Activated CD4-positive, alpha-beta T cell treated with anti-CD3 and anti-CD28 coated beads for 1 hour (primary cell): ENCODE measurements at places on chromosomes 3 and 15.

- DNase-seq, result no peak
Observed at GRCh38 chr3:155354658-155355057, 61.2 kb upstream of the STRIT1 start.

GRCh38 chr3:77795013-77795412 is 755.1 kb downstream of the ROBO2 start:
- no peak for DNase-seq

DNA sequence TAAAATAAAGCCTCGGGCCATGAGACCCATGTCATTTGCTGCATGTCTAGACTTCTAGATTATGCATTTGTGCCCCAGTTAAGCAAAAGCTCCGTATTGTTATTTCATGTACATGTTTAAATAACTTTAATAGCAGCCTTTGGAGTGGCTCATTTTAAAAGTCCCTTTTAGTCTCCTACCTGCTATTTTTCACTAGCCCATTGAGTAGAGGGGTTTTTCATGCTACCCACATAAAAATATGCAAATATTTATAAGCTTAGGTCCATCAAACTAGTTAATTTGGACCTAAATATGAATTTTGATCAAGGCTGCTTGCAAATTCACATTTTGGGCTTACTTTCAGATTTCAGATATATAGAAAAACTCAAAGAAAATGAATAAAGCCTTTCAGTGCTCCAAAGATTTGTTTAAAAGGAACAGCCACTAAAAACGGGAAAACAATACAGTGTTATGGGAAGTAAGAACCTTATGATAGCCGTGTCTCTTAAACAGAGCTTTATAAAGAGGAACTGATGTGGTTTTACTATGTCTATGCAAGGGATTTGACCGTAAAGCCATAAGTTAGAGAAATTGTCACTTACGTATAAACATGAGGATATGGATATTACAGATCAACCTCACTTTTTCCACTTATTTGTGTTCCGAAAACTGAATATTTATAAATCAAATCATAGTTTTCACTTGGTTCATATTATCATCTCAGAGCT is 30.0 kb downstream of the FILIP1L start:
- no peak for DNase-seq

DNA sequence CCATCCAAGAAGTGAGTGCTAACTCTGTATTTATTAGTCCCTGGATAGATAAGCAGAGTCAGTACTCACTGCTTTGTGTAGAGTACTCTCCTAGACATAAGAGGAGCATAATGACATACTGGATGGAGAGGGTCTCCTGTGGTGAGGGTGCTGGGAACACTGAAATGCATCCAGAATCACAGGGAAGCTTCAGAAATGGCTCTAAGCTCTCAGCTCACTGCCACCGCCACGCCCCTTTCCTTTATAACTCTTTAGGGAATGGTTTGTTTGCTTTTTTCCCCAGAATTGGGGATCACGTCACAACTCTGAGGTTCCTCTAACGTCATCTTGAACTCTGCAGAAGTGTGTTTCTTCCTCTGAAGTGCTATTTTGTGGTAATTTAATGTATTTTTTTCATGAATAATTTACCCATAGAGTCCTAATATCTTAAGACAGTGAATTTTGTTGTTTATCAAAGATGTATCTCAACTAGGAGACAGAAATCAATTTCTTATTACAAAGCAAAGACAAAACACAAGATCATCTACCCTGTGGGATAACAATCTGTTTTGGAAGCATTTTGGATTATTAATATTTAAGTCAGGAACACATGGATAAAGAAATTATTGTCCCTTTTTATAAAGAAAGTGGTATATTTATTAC is 154.6 kb downstream of the PTPRG start:
- DNase-seq, result no peak

- DNase-seq, result no peak
Observed at GRCh38 chr15:60124460-60125070, 120.5 kb downstream of the FOXB1 start.

- no peak for DNase-seq
Observed at GRCh38 chr3:86973440-86973839, 17.5 kb downstream of the VGLL3 start.

- no peak for DNase-seq
Observed at GRCh38 chr15:98062869-98063268, 102.4 kb downstream of the ARRDC4 start.

DNA sequence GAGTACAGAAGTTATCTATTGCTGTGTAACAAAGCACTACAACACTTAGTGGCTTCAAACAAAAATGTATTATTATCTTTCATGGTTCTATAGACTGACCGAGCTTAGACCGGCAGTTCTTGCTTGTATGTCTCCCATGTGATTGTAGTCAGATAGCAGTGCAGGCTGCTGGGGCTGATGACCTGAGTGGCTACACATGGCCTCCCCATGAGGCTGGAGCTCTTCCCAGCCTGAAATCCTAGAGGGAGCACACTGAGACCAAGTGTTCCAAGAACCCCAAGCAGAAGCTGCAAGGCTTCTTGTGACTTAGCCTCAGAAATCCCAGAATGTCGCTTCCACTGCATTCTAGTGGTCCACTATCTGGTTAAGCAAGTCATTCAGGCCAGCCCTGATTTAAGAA is 141.2 kb upstream of the TLE3 start:
- no peak for DNase-seq

DNA sequence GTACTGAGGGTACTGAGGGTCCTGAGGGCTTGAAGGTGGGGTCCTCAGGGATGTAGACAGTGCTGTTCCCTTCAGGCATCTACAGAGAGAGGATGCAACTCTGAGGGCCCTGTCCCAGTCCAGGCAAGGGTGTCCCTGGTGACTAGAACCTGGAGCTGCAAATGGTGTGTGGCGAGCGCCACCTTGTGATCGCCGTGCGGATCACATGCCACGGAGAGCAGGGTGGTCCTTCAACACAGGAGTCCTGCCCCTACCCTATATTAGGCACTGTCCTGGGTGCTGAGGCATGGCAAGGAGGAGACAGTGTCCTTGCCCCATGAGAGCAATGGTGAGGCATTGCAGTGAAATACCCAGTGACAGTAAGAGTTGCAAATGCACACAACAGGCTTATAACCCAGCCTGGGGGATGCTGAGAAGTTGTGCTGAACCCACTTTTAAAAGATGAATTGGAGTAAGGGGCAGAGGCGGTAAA is 23.6 kb downstream of the RHCG start:
- no peak for DNase-seq

- DNase-seq, result no peak
Observed at GRCh38 chr3:45724911-45725310, 35.7 kb downstream of the SACM1L start.

DNA sequence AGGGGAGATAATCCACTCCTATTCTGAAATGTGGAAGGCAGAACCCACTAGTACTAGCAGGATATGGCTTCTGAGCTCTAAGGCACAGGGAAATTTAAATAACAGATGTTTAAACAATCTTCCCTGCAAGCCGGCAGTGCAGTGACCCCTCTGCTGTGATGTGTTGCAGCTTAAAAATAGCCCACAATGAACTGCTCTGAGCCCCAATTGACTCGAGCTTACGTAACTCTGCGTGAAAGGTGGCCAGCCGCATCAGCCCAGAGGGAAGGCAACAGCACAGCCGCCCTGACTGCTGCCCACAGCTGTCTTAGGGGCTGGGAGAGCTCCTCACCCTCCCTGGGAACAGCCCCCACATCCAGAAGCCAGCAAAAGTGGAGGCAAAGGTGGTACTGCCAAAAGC is 12.5 kb upstream of the CAMKV start:
- DNase-seq, result no peak

GRCh38 chr3:99534951-99535704 is 103.3 kb upstream of the COL8A1 start:
- no peak for DNase-seq

DNA sequence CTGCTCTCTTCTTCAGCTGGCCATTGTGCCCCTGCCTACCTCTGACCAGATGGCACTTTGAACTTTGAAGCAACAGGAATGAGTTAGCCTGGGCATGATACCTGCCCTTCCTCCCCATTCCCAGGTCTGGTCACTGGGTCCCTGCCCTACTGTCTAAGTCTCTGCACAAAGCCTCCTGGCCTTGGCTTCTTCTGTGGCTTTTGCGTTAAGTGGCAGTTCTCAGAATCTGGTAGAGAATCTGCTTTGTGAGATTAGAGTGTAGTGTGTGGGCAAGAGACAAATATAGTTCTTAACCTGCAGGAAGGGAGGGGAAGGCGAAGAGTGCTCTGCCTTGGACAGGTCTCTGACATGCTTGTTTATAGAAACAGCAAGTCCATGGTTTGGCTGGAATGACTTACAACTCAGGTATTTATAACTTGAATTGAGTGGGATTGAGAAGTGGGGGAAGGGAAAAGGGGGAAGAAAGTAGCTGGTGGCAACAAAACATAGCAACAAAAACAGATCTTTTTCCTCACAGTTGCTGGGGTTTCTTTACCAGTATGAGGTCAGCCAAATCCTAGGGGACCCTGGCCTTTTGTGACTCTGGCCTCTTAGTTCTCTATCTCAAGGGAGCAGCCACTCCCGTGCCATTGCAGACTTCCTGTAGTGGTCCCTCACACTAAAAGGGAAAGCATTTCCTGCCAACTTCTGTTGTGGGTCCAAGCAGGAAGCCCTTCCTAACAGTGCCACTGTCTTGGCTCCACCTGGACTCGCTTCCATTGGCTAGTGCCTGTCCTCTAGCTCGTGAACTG is 16.7 kb downstream of the MAPKBP1 start:
- DNase-seq, result no peak

DNA sequence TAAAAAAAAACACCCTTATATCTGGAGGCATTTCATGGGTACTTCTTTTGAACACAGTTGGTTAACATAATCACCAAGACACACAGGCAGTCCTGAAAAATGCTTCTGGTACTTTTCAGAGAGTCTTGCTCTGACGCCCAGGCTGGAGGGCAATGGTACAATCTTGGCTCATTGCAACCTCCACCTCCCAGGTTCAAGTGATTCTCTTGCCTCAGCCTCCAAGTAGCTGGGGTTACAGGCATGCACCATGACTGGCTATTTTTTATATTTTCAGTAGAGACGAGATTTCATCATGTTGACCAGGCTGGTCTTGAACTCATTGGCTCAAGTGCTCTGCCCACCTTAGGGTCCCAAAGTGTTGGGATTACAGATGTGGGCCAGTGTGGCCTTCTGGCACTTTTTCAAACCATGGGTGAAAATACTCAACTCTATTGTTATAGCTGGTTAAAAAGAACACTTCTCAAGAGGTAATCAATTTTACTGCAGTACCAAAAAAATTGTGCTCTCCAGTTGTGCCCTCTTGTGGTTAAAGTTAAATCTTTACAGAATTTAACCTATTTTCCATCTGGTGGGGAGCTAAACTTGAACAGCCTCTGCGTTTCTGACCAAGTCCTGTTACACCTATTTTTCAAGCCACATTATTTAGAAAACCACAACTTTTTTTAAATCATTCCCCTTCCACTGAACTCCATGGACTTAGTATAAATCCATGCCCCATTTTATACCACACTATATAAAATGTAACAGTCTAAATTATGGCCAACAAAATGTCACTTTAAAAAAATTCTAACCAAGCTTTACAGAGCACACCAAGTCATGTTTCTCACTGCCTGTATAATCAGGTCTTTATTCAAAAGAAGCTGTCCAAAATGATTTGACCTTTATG is 1.2 kb upstream of the SNAPC5 start:
- DNase-seq, result no peak

GRCh38 chr3:57150113-57150581 is 15.0 kb downstream of the IL17RD start:
- no peak for DNase-seq

DNA sequence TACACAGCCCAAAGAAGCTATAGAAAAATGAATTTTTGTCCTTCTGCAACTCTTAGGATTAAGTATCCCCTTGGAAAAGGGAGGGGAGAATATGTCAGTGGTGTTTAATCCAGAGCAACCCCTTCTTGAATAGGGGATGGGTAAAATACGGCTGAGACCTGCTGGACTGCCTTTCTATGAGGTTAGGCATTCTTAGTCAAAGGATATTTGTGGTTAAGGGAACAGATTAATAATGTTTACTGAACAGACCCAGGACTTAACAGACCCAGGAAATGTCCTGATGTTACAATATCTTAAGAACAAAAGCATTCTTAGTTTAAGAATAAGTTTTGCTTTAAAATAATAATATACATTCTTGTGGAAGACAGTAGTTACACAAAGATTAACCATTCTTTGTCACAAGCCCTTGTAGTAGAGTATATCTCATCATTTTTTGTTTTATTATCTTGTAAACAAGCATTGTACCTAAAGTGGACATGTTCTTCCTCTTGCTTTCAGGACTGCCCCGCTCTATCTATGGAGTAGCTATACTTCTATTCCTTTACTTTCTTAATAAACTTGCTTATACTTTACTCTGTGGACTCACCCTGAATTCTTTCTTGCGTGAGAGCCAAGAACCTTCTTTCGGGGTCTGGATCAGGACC is 43.8 kb upstream of the B3GALNT1 start:
- no peak for DNase-seq

DNA sequence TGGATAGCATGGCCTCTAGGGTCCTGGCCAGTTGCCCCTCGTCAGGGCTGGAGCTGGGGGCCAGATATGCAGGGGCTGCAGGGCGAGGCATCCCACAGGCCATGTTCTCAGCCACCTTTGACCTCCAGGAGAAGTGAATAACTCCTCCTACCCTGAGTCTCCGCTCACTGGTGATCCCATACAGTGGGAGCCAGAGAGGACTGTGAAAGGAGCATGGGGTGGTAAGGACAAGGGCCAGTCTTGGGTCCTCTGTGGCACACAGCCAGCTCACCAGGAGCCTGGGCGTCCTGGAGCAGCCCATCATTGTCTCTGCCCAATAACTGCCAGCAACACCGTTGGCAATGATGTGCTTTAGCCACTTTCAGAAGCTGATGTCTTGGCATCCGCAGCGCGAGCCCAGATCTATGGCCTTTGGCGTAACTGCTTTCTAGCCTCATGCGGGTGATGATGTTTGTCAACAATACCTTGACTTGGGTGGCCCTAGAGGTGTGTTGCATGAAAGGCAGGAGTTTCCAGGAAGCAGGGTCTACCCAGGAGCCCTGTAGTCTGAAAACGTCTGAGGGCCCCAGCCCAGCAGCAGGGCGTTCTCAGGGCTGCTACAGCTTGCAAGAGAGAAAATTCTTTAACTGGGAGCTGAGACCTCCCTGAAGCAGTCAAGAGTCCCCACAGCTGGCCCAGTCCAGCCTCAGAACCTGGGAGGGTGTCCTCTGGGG is 61.1 kb upstream of the IQSEC1 start:
- DNase-seq, result no peak

- DNase-seq, result peak; percentile 33
Observed at GRCh38 chr15:31977812-31978661, 52.3 kb upstream of the CHRNA7 start.

- no peak for DNase-seq
Observed at GRCh38 chr15:49810720-49811119, 189.9 kb downstream of the DTWD1 start.
